ENCODE measurements at places on chromosomes 6 and 20. TPM values are rescaled to one million over a fixed set of nuclear protein-coding genes. Genes with fewer than 3 reads are reported as not detected.
A peak's percentile ranks its signal among the peaks of the same experiment; 100 is the strongest.

GRCh38 chr20:49656304-49656703 lies 57.4 kb downstream of the B4GALT5 start:
- ATAC-seq, result no peak

DNA sequence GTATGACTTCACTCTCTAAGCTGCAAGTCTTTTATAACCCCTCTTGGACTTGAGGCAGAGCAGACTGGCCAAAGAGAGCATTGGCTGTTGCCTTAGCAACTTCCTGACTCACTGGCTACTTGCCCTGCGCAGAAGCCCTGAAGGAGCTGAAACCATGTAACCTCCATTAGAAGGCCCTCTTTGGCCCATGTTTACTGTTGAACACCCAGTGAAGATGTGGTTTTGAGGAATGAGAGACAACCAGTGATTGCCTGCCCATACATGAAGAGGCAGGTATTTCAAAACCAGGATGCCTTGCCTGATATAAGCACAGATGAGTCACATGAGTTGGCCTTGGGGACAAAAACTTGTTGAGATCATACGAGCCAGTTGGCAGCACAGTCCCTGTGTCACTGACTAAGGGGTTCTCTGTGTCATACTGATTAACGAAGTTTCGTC lies 182.5 kb downstream of the EDN1 start:
- ATAC-seq, result peak; percentile 87

DNA sequence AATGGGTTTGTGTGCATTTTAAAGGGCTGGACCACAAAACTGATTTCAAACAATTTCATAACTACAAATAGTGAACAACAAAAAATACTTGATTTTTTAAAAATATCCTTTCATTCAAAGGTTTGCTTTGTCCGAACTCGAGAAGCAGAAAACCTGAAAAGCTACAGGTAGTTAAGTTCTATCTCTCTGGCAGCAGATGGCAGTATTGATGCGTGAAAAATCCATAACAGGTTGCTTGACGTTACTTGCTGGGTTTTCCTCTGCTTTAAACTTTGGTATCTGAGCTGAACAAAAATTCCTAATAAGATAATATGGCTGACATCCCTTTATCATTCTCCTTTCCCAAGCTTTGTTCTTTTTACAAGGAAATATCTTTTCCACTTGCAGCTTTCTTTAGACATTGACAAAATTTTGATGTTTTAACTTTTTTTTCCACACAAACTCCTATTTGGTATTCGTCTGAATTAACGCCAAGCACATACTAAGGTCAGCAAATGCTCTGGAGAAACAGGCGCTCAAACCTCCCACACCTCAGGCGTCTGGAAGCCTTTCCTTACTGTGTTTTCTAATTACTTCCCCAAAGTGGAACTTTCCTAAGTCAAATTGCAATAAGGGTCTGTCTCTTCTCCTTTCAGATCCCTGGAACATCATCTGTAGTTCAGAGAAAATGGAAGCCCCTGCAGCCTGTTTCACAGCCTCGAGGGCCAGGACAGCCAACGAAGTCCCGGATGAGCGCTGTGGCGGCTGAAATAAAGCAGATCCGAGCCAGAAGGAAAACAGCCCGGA lies 50.3 kb upstream of the GFRAL start:
- no peak for ATAC-seq

- no peak for ATAC-seq
Observed at GRCh38 chr6:157706883-157707282, 116.2 kb upstream of the SNX9 start.

DNA sequence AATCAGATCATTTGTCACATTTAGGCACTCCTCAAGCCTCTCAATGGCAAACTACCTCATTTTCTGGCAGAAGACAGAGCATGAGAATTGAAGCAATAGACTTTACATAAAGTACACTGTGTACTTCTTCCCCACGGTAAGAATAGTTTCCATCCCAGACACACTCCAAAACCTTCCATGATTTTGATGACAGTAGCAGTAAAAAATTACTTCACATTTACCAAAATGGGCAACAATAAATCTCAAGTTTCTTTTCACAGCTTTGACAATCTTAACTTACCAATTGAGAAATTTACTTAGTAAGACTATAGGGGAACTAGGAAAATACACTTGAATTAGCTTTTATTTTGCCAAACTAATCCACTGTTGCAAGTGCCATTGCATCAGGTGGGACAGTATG lies 353.8 kb downstream of the HAO1 start:
- no peak for ATAC-seq

- no peak for ATAC-seq
Observed at GRCh38 chr6:91213229-91213901, 626.5 kb upstream of the MAP3K7 start.

- ATAC-seq, result no peak
Observed at GRCh38 chr6:52643158-52643557, 27.8 kb upstream of the TMEM14A start.

DNA sequence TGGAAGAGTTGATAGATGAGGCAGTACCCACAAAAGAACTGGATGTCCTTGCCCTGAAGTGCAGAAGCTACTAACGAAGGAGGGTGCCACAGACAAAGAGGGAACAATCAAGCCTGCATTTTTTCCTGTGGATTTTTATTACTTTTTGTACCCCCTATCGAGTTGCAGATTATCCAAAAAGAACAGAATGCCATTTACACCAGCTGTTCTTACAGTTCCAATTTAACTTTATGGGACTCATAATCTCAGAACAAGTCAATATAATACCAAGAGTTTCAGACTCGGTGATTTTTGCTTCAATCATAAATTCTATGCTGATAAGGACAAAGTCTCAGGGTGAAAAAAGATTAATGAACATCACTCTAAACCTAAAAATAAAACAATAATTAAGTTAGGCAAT lies 4.0 kb upstream of the CNKSR3 start:
- no peak for ATAC-seq

DNA sequence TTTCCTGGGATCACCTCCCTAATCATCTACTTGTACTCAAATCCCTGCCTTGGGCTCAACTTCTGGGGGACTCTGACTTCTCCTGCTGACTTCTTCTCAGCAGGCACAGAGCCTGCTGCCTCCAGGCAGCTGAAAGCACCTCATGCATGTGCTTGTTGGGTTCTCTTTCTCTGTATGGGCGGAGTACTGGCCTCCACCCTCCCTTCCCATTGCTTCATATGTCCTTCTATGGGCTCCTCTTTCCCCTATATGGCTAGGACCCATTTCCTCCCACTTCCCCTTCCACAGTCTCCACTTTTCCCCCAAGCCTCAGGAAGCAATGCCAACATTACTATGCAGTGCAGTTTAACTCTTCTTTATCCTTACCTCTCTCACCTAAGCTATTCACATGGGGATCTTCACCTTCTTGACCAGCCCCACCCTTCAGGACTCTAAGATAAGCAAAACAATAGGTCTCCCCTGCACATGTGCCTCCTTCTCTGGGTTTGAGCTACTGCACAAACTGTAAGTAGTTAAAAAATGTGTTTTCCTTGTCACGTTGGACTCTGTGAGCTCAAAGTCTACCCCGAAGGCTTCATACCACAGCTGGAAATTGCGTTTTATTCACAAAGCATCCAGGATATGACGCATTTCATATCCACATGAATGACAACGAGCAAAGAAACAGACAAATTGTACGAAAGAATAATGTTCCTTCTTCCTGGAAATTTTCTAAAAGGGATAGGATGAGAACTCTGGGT lies 93.7 kb downstream of the CDS2 start:
- no peak for ATAC-seq

CAGE1 gene
- not detected for total RNA-seq

GRCh38 chr6:91412532-91412931 lies 825.7 kb upstream of the MAP3K7 start:
- no peak for ATAC-seq

- ATAC-seq, result peak; percentile 12
Observed at GRCh38 chr6:73263570-73263909, 544 bp upstream of the KHDC1 start.

- ATAC-seq, result peak; percentile 50
Observed at GRCh38 chr6:158441716-158442215, 118.1 kb upstream of the TMEM181 start.

LY86 gene
- not detected for total RNA-seq

DNA sequence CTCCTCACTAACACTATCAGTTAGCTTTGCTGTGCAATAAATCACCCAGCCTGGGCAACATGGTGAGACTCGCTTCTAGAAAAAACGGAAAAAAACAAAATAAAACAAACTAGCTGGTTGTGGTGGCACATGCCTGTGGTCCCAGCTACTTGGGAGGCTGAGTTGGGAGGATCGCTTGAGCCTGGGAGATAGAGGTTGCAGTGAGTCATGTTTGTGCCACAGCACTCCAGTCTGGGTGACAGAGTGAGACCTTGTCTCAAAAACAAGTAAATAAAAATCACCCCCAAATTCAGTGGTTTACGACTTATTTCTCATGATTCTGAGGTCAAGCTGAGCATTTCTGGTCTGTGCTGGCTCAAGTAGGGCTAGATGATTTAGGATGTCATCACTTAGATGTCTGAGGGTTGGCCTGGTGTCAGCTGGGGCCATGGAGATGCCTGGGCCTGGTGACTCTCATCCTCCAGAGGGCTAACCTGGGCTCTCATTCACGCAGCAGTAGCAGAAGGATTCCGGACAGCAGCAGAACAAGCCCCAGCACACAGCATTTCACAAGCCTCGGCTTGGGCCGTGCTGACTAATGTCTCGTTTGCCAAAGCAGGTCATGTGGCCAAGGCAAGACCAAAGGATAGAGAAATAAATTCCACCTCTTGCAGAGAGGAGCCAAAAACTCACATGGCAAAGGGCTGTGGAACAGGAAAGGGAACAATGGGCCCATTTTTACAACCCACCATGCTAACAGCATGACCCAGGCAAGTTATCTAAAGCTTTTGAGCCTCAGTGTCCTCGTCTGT lies 32.5 kb downstream of the MGME1 start:
- peak; percentile 93 for ATAC-seq

RBM38 gene
- total RNA-seq, result 75.5 TPM

DNA sequence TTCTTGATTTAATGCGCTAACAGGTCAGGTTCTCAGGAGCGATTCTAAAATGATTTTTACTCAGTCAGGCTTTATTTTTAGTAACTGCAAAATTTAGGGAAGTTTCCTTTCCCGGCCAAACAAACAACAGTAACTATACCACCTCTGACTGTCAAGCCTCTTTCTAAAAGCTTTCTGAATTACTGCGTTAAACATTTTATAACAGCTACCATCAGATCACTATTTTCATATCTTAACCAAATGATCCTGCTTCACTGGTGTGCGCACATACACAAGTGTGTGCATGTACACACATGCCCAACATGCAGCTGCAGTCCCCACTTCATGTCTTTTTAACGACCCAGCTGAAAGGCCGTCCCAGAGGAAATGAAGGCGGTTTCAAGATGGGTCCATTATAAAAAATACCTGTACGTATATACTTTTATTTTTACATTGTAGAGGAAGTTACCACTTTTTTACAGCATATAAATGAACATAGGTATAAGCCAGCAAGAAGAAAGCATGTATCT lies 25.0 kb downstream of the TMEM242 start:
- no peak for ATAC-seq

- no peak for ATAC-seq
Observed at GRCh38 chr20:15033269-15033668, 695.9 kb upstream of the FLRT3 start.

OVOL2 gene
- total RNA-seq, result 0.69 TPM

DNA sequence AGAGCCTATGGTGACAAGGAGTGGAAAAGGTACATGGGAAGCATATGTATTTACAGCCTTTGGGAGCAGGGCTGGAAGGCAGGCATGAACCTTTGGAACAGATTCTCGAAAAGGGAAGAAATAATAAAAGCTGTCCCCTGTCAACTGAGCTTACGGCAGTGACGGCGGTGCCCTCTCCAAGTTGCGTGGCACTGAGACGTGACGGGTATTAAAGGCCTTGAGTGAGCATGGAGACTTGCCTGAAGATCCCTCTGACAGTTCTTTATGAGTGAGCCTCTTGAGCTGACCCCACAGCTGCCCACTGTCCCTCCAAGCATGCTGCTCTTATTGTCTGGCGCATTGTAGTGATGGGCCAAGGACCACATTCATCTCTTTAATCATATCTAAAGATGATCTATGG lies 388.5 kb downstream of the ZFAND3 start:
- ATAC-seq, result no peak

TSHZ2 gene
- total RNA-seq, result 9.9 TPM

DNA sequence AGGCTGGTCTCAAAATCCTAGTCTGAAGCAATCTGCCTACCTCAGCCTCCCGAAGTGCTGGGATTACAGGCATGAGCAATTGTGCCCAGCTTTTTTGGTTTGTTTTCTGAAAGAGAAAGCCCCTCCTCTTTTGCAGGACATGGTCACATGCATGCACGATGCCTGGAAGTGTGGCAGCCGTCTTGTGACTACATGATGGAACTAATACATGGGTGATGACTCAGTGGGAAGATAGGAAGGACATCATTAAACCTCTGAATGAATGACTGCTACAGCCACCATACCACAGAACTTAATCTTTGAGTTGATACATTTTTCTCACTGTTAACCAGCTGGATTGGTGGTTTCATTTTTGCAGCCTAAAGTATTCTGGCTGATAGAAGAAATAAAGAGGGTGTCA lies 13.4 kb upstream of the CTNNBL1 start:
- ATAC-seq, result no peak

OR12D3 gene
- not detected for total RNA-seq

GABRR1 gene
- total RNA-seq, result not detected

DNA sequence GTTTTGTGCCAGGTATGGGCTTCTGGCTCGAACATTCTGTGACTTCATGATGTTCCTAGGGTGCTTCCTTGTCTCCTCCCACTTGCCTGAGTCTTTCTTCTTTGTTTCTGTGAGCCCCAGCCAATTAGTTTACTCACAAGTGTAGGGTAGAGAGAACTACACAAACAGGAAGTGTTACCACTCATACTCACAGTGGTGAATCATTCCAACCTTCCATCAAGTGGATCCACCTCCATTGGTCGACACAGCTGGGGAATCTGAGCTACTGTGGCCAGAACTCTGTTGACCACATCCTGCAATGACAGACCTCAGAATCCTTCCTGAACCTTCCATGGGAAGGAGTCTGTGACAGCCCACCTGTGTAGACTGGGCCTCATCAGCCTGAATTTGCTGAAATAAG lies 76.8 kb downstream of the UNC5CL start:
- no peak for ATAC-seq

DNA sequence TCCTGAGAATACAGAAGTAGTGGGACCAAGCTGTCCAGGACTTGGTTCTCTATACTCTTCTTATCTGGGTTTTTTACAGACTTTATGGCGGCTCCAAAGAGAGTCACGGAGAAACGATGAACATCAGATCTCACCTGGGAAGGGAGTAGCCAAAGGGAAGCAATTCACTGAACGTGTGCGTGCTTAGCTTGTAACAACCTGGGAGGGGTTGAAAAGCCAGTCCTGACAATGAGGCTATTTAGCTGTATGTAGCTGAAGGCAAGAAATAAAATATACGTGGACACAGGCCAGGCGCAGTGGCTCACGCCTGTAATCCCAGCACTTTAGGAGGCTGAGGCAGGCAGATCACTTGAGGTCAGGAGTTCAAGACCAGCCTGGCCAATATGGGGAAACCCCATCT lies 18.2 kb upstream of the RBL1 start:
- ATAC-seq, result no peak

- no peak for ATAC-seq
Observed at GRCh38 chr6:36227379-36228228, 31.1 kb downstream of the BRPF3 start.

GRCh38 chr20:48278961-48279481 lies 493.7 kb upstream of the SULF2 start:
- ATAC-seq, result no peak

GRCh38 chr20:31764641-31765305 lies 25.7 kb downstream of the TPX2 start:
- ATAC-seq, result no peak
